Astrocyte (in vitro differentiated cells and primary cell): ENCODE measurements at places on chromosomes 11 and 22. TPM values are rescaled to one million over a fixed set of nuclear protein-coding genes. Genes with fewer than 3 reads are reported as not detected.

DNA sequence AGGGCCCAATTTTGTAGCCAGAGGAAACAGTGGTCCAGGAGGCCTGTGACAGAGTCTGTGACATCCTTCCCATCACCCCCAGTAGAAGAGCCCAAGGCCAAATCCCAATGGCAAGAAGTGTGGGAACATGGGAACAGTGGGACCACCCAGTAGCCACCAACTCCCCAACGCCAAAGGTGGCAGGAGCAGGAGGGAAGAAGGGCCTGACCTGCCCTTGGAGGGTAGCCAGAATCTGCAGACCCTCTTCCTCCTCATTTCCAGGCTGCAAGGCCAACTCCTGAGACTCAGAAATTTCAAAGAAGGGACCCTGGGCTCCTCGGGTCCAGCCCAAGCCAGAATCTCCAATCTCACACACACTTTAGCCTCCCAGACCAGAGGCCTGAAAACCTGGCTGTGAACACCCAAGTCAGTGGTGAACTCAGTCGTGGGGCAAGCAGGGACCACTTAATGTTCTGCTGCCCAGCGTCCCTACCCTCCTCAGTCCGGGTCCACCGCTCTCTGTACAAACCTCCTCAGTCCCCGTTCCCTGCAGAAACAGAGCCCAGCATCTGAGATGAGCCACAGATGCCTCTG, 6.2 kb downstream of the RAB3IL1 start:
- H3K4me1 ChIP-seq = no peaks in the 10 kb centered on the region
- DNase-seq = no peak
- H3K27me3 ChIP-seq = no peaks in the 10 kb centered on the region

GRCh38 chr11:64041846-64042245, 6.1 kb downstream of the FLRT1 start:
- H3K36me3 ChIP-seq = no peaks in the 10 kb centered on the region
- no peaks in the 10 kb centered on the region for H3K4me1 ChIP-seq
- DNase-seq = no peak
- no peak overlapping the region for H3K4me3 ChIP-seq
- H3K27ac ChIP-seq = no peak overlapping the region

DNA sequence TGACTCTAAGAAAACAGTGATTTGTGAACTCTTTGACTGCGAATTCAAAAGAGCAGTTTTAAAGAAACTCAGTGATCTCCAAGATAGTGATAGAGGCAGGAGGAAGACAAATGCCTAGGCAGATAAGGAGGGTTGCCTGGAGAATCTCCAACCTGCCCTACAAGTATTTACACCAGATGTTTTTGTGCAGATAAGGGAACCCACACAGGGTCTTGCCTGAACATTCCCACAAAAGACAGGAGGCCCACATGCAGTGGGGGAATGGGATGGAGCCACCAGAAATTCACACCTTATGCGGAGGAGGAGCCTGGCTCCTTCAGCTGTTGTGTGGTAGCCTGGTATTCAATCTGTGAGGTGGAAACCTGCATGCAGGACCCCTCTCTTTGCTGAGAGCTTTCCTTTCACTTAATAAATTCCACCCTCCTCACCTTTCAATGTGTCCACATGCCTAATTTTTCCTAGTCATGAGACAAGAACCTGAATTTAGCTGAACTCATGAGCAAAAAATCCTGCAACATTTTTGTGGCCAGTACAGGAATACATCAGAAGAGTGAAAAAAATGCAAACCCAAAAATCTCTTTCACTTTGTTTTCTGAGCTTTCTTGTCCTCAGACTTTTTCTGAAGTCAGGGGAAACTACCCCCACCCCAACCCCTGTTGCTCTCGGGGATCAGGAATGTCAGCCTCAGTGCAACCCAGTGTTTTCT, 8.1 kb upstream of the GLYAT start:
- no peaks in the 10 kb centered on the region for H3K27me3 ChIP-seq
- no peak overlapping the region for H3K4me3 ChIP-seq
- H3K27ac ChIP-seq = no peak overlapping the region

GRCh38 chr11:90757849-90758494, 535.1 kb upstream of the CHORDC1 start:
- no peak for DNase-seq
- no peak overlapping the region for H3K27ac ChIP-seq
- no peaks in the 10 kb centered on the region for H3K4me1 ChIP-seq
- no peaks in the 10 kb centered on the region for H3K27me3 ChIP-seq
- H3K4me3 ChIP-seq = no peak overlapping the region

DNA sequence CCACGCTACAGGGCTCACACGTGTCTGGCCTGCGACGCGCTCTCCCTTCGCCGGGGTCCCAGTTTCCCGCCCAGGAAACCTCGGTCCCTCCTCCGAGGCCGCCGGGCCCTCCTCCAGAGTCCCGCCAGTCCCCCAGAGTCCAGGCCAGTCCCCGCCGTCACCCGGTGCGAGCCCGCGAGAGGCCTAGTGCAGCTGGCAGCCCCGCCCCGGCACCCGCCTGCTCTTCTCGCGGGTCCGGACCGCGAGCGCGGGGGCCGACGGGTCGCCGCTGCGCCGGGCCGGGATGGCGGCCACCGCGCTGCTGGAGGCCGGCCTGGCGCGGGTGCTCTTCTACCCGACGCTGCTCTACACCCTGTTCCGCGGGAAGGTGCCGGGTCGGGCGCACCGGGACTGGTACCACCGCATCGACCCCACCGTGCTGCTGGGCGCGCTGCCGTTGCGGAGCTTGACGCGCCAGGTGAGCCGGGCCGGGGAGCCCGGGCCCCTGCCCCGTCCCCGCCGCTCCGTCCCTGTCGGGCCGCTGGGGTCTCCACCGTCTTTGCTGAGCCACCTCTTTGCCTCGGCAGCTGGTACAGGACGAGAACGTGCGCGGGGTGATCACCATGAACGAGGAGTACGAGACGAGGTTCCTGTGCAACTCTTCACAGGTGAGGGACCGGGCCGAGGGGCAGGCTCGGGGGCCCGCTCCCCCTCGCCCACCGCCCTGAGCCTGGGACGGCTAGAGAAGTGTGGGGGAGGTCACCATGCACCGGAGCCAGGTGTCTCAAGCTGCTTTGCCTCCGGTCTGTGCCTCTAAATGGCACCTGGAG, at the start of gene PTPMT1:
Gene PTPMT1, plus strand, starts transcription at position 260 of the 809 bp plus-strand sequence. Its CDS starts 24 bp downstream, at position 284.
- H3K4me1 ChIP-seq = peaks cover 7% of the 10 kb centered on the region
- peak within 1 kb of the TSS; percentile 92 for H3K4me3 ChIP-seq
- peaks cover 3% of the 10 kb centered on the region for H3K36me3 ChIP-seq

DNA sequence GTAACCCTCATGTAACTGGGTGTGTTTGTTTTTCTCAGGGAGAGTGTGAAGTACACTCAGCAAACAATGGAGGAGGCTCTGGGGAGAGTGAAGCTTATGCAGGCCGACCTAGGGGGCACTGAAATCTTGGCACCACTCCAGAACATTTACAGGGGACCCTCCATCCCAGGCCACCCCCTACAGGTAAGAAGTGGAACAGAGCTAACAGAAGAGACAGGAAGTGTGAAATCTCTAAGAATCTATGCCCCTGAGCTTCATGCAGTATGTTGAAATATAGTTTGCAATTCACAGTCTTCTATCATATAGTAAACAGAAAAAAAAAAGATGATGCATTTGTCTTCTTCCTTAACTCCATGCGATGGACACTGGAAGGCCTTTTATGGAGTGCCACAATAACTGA, 8.4 kb downstream of the VWA5A start:
- DNase-seq = no peak
- H3K27me3 ChIP-seq = no peaks in the 10 kb centered on the region
- no peaks in the 10 kb centered on the region for H3K4me1 ChIP-seq
- H3K36me3 ChIP-seq = peaks cover 5% of the 10 kb centered on the region
- H3K27ac ChIP-seq = no peak overlapping the region

- no peak for DNase-seq
- no peak overlapping the region for H3K27ac ChIP-seq
- H3K4me1 ChIP-seq = peaks cover 8% of the 10 kb centered on the region
These were observed 21.1 kb upstream of the LRRC10B start for GRCh38 chr11:61487342-61488025.

- peaks cover 8% of the 10 kb centered on the region for H3K27me3 ChIP-seq
- H3K36me3 ChIP-seq = no peaks in the 10 kb centered on the region
- no peak for DNase-seq
These were observed 62.1 kb upstream of the HMGXB4 start for GRCh38 chr22:35195226-35195625.

DNA sequence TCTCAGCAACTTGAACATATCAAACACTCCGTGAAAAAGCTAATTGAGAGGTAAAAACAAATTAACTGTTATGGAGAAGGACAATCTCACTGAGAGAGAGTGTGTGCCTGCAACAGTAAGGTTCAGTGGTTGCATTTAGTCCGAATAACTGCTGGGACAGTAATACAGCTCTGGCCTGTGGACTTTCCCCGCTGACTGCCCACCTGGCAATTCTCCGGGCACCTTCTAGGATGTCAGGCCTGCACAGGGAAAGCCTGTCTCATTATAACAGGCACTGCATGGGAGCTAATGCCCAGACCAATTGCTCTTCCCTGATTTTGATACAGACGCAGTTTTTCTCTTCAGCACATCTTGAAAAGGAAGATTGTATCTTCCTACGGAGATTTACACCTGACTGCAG, 251.0 kb downstream of the DCDC1 start:
- no peak overlapping the region for H3K4me3 ChIP-seq
- H3K36me3 ChIP-seq = no peaks in the 10 kb centered on the region
- no peaks in the 10 kb centered on the region for H3K4me1 ChIP-seq
- H3K27me3 ChIP-seq = no peaks in the 10 kb centered on the region

GRCh38 chr11:108859510-108859909, 194.6 kb downstream of the DDX10 start:
- DNase-seq = peak; percentile 43
- no peak overlapping the region for H3K4me3 ChIP-seq
- no peaks in the 10 kb centered on the region for H3K27me3 ChIP-seq
- H3K36me3 ChIP-seq = no peaks in the 10 kb centered on the region
- H3K4me1 ChIP-seq = peaks cover 7% of the 10 kb centered on the region

- no peaks in the 10 kb centered on the region for H3K36me3 ChIP-seq
- no peaks in the 10 kb centered on the region for H3K27me3 ChIP-seq
- peak; percentile 93 for DNase-seq
- peak overlapping the region; percentile 20 for H3K27ac ChIP-seq
These were observed 228.6 kb upstream of the DDI1 start for GRCh38 chr11:103807806-103808205.

DNA sequence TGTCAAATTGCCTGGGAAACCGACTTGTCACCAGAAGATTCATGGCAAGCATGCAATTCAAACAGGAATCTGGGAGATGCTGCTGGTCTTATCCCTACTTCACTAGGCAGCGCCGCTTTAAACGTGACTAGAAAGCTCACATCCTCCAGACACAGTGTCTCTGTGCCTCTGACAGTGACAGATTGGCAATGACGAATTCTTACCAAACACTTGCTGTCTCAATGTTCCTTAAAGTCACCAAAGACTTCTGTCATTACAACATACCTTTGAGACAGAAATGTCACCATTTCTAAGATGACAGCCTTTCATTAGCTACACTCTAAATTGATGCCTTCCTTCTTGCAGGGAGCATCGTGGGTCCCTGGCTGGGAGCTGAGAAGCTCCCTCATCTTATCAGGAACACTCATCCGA, 197.8 kb downstream of the CWF19L2 start:
- DNase-seq = no peak
- no peaks in the 10 kb centered on the region for H3K27me3 ChIP-seq
- H3K27ac ChIP-seq = no peak overlapping the region

GRCh38 chr11:128741916-128742315, 48.0 kb downstream of the FLI1 start:
- no peak for DNase-seq
- peaks cover 9% of the 10 kb centered on the region for H3K4me1 ChIP-seq
- no peak overlapping the region for H3K4me3 ChIP-seq
- no peaks in the 10 kb centered on the region for H3K36me3 ChIP-seq
- no peak overlapping the region for H3K27ac ChIP-seq

GRCh38 chr11:79042824-79043223, 398.0 kb downstream of the TENM4 start:
- H3K27ac ChIP-seq = no peak overlapping the region
- peaks cover 6% of the 10 kb centered on the region for H3K4me1 ChIP-seq
- H3K36me3 ChIP-seq = no peaks in the 10 kb centered on the region
- DNase-seq = no peak

DNA sequence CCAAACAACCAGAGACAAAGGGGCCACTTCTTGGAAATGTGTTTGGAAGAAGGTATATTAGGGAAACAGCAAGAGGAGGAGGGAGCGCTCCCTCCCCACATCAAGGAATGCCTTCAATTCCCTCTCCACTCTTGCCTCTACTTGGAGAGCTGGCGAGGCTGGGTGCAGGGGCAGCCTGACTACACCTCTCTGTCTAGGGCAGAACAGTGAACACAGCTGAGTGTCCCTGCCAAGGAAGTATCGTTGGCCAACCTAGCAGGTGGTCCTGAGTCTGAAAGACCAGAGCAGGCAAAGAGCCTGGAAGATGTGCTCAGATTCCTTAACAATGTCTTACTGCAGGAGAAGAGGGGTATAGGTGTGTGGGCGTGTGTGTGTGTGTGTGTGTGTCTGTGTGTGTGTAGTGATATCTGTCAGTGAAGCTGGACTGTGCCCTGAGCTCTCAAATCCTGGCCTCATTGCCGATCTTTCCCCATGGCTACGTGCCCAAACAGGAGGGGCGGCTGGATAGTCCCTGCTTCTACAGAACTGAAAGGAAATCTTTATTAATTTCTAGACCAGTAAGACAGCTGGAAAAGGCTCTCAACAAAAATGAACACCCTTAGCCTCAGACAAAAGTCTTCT, 46.8 kb downstream of the PAMR1 start:
- no peak for DNase-seq
- H3K27me3 ChIP-seq = no peaks in the 10 kb centered on the region
- H3K4me3 ChIP-seq = no peak overlapping the region

DNA sequence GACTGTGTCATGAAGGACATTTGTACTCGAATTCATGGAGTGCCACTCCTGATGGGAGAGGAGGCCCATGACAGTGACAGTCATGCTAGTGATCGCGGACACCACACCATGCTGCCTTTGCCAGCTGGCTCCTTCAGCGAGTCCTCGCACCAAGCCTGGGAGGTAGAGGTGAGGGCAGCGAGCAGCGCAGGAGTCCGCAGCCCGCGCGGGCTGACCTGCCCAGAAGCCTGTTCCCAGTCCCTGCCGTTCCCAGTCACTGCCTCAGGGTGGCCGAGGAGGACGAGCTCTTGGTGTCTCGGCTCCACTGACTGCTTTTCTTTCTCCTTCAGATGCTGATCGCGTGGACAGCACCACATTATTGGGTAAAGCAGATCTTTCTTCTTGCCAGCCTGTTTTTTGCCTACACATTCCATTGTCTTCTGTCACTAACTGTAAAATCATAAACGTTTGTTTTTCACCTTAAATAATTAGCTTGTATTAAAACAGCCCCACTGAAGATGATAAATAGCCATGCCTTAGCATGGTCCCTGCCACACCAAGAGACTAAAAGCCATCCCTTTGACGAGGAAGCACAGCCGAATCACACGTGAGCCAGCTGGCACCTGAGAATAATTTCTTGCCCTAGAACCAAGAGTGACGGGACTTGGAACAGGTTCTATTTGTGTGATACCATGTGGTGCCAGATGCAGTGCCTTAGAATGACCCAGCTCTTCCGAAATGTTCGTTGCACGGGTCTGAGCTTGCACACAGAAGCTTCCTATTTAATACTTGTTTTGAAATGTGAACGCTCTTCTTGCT, 25.5 kb downstream of the FAM118A start:
- H3K27ac ChIP-seq = no peak overlapping the region
- H3K4me3 ChIP-seq = no peak overlapping the region
- H3K27me3 ChIP-seq = no peaks in the 10 kb centered on the region

The ACCS gene
- total RNA-seq = 20.4 and 21.3 TPM in 2 replicates

The SLC15A3 gene
- 66.3 and 87.8 TPM in 2 replicates for total RNA-seq

The GPR137 gene
- total RNA-seq = 46.8 and 48.5 TPM in 2 replicates

The KDELR3 gene
- 72.6 and 96.0 TPM in 2 replicates for total RNA-seq

The MPPED2 gene
- 1.1 and 1.6 TPM in 2 replicates for total RNA-seq

The RBMXL2 gene
- not detected in 2 replicates for total RNA-seq

The CKAP5 gene
- total RNA-seq = 94.5 and 99.9 TPM in 2 replicates

The SLC3A2 gene
- total RNA-seq = 588 and 592 TPM in 2 replicates

The ELFN2 gene
- 2.8 and 3.0 TPM in 2 replicates for total RNA-seq

The OVOL1 gene
- 0.22 and 1.0 TPM in 2 replicates for total RNA-seq
